Activated CD8-positive, alpha-beta memory T cell treated with anti-CD3 and anti-CD28 coated beads, Interleukin-2, amount 10 ng/mL, durations not matched to agents 7 days and 5 days (primary cell): ENCODE measurements at places on chromosomes 1 and 21. TPM values are rescaled to one million over a fixed set of nuclear protein-coding genes. Genes with fewer than 3 reads are reported as not detected.

The SLAMF7 gene
- total RNA-seq = 107 TPM

The SNIP1 gene
- 29.4 TPM for total RNA-seq

The LAPTM5 gene
- total RNA-seq = 326 TPM

The C8A gene
- not detected for total RNA-seq

The PGLYRP3 gene
- not detected for total RNA-seq

The CYP4A11 gene
- not detected for total RNA-seq

The HJV gene
- total RNA-seq = not detected

The RGS1 gene
- total RNA-seq = 27.1 TPM

The CLCNKA gene
- not detected for total RNA-seq

The SLC1A7 gene
- not detected for total RNA-seq

The LDLRAD1 gene
- total RNA-seq = not detected

The LEPR gene
- total RNA-seq = 3.7 TPM

The RORC gene
- total RNA-seq = 1.3 TPM

The TMEM50B gene
- total RNA-seq = 23.6 TPM

The S100A1 gene
- total RNA-seq = not detected

The FCRLB gene
- total RNA-seq = 1.1 TPM

The ELAVL4 gene
- total RNA-seq = not detected

The MCOLN3 gene
- 1.1 TPM for total RNA-seq

The SSR2 gene
- 185 TPM for total RNA-seq

The ACBD3 gene
- total RNA-seq = 20.0 TPM

The BRINP2 gene
- total RNA-seq = not detected

The KCNT2 gene
- not detected for total RNA-seq

The PSRC1 gene
- total RNA-seq = 19.6 TPM

The LIPI gene
- total RNA-seq = not detected

The KLHDC7A gene
- not detected for total RNA-seq

The KIF26B gene
- total RNA-seq = 0.28 TPM

The STX12 gene
- 20.4 TPM for total RNA-seq

The TRIM46 gene
- total RNA-seq = 16.1 TPM

The PTPN7 gene
- total RNA-seq = 410 TPM

The COL11A1 gene
- total RNA-seq = not detected

The TCHH gene
- 0.12 TPM for total RNA-seq

The FOXD3 gene
- not detected for total RNA-seq

The LRRC71 gene
- not detected for total RNA-seq

The HTR6 gene
- total RNA-seq = not detected

The CRNN gene
- not detected for total RNA-seq

The ERICH3 gene
- total RNA-seq = 0.05 TPM

The TPTE gene
- total RNA-seq = not detected

The TBX19 gene
- 2.0 TPM for total RNA-seq

The EFNA1 gene
- total RNA-seq = not detected

The CD52 gene
- 951 TPM for total RNA-seq

The ADAM15 gene
- total RNA-seq = 47.5 TPM

The TAL1 gene
- not detected for total RNA-seq

The PRAMEF7 gene
- total RNA-seq = not detected

The ANGPTL1 gene
- total RNA-seq = not detected

The OR2G6 gene
- not detected for total RNA-seq

The CRYAA gene
- not detected for total RNA-seq

The RHCE gene
- total RNA-seq = not detected

The FBXO2 gene
- 1.8 TPM for total RNA-seq

The USH2A gene
- not detected for total RNA-seq
